ENCODE measurements at places on chromosomes 7 and 10. TPM values are rescaled to one million over a fixed set of nuclear protein-coding genes. Genes with fewer than 3 reads are reported as not detected.

DNA sequence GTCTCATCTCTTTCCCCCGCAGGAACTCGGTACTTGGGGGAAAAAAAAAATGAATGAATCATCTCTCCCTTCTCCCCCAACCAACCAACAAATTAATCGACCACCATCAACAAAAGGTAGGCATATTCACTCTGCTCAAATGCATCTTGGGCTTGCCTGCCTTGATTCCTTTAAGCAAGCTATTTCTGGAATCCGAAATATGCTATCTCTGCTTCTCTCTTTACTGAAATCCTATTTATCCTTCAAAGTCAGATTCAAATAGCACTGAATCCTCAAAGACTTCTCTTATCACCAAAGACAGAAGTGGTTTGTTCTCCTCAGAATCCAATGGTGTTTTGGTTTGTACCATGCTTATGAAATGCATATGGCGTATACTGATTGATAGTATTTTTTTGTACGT is 49.6 kb upstream of the TPK1 start:
- no peak for DNase-seq

GRCh38 chr7:65609131-65609530 is 235.5 kb downstream of the ZNF92 start:
- DNase-seq, result no peak

DNA sequence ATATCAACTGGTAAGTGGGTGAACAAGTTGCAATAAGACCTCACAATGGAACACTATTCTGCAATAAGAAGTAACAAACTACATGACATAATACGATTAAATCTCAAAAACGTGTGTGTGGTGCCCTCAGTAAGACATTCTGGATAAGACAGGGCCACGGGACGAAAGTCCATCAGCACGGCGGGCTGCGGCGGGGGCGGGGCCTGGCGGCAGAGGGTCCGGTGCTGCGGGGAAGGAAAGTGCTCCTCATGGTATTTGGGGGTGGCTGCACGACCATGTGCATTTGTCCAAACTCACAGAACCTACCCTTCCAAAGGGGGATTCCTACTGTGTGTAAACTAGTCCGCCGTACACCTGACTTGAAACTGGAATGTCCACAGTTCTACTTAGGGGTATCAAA is 341.8 kb downstream of the TCERG1L start:
- no peak for DNase-seq

- no peak for DNase-seq
Measured at GRCh38 chr10:97063983-97064837, 121.5 kb downstream of the SLIT1 start.

- no peak for DNase-seq
Measured at GRCh38 chr10:10730471-10731043, 287.1 kb upstream of the CELF2 start.

- no peak for DNase-seq
Measured at GRCh38 chr7:14583518-14583917, 319.0 kb downstream of the DGKB start.

DNA sequence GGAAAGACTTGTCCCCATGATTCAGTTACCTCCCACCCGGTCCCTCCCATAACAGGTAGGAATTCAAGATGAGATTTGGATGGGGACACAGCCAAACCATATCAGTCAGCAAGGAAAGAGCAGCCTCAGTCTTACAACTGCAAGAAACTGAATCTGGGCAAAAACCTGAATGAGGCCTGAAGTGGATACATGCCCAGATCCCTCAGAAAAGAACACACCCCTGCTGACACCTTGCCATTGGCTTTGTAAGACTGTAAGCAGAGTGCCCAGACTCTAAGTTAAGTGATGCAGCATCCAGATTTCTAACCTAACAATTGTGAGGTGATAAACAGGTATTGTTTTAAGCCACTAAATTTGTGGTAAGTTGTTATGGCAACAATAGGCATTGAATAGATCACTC is 670.8 kb downstream of the SORCS1 start:
- no peak for DNase-seq

The MYPN gene
- total RNA-seq, result not detected

The NAT16 gene
- not detected for total RNA-seq

The BHLHA15 gene
- total RNA-seq, result 1.2 TPM

The TRIM50 gene
- total RNA-seq, result not detected

The ACTL6B gene
- total RNA-seq, result not detected

The TAS2R40 gene
- not detected for total RNA-seq

The FKBP6 gene
- total RNA-seq, result 0.47 TPM

The ZNF12 gene
- total RNA-seq, result 23.4 TPM

The CCL24 gene
- 4.1 TPM for total RNA-seq
